ENCODE measurements at places on chromosomes 1 and 21.

DNA sequence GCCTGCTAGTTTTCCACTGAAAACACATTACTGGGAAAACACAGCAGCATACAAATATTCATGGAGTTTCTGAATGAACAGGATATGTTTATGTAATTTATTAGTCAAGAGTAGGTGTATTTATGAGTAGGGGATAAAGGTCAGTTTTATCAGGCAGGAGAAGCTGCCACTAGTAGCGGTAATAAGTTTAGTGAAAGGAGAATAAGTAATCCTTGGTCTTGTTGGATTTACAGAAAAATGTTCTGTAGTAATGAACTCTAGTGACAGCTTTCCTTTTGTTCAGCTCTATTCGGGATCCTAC lies 1.2 kb downstream of the MAST2 start:
- DNase-seq = no peak

DNA sequence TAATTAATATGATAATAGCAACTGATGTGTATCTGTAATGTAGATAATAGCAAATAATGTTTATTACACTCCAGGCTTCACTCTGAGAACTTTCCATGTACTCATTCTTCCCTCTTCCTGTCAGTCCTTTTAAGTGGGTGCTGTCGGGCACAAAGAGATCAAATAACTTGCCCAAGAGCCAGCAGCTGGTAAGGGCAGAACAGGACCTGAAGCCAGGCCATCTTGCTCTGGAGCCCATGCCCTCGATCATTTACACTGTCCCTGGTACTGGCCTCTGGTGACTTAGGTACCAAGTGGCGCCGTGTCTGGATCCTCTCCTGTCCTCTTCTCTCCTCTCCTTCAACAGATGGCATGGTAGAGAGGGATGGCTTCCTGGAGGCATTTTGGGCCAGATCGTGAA lies 97.2 kb downstream of the VPS13D start:
- no peak for DNase-seq

DNA sequence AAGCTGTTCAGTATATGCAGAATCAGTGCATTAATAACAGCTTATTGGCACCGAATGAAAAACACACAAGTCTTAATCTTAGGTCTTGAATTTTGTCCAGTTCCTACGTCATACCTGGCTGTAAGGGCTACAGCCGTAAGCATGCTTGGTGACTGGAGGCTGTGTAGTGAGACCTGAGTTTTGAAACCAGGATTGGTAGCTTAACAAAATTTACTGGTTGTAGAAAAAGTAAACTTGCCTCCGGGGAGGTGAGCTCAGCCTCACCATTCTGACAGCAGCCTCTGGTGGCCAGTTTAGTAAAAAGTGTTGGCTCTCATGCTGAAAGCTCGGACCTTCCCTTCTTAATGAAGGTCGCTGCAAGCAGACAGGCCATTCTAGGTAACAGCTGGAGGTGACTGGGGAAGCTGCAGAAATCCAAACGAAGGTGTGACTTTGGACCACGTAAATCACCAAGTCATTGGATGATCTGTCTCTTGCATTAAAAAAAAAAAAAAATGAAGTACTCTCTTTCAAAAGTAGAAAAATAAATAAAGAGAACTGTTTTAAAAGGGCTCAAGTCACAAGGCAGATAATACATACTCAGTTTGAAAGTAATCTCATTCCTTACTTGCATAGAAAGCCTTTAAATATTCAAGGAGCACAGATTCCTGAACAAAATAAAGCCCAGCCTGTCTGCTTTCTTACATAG lies 48.9 kb downstream of the HLCS start:
- DNase-seq = peak; percentile 40

- no peak for DNase-seq
Measured at GRCh38 chr1:161989108-161989507, 34.6 kb downstream of the OLFML2B start.

DNA sequence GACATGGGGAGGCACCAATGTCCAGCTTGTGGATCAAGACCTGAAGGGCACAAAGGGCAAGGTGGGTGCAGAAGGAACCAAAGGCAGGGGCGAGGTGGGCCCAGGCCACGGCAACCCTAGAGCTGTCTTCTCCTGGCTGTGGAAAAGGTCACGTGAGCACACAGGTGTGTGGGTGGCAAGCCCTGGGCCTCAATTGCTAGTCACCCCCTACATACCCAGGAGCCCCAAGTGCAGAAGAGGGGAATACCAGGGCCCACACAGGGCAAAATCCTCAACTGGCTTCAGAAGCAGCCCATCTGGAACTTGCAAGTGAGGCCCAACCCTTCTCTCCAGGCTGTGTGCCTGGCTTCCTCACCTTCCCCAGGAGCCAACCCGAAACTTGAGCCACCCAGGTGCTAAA lies 25.6 kb downstream of the ZBTB17 start:
- DNase-seq = no peak

GRCh38 chr1:30637183-30637980 lies 86.0 kb downstream of the MATN1 start:
- no peak for DNase-seq

- peak; percentile 49 for DNase-seq
Measured at GRCh38 chr1:56468518-56468917, 110.8 kb downstream of the PLPP3 start.

GRCh38 chr21:21230672-21231071 lies 232.5 kb downstream of the NCAM2 start:
- DNase-seq = no peak

GRCh38 chr1:48853006-48853405 lies 76.3 kb upstream of the BEND5 start:
- DNase-seq = no peak

Measured in right lung (tissue), 10 donors.